ENCODE measurements at places on chromosomes 11 and 22. TPM values are rescaled to one million over a fixed set of nuclear protein-coding genes. Genes with fewer than 3 reads are reported as not detected.

DNA sequence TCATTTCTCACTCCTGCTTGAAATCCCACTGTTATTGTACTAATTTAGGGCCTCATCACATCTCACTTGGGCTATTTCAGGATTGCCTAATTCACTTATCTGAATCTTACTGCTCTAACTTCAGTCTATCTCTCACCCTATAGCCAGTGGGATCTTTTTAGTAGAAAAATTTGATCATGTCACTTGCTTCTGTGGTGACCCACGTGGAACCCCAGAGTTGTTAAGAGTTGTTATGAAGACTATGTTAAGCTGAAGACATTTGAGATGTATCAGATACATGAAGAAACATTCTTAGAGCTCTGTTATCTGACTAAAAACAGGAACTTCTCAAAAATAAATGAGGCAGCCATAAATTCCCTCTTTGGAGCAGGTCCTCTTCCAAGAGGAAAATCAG, 1375.6 kb upstream of the TENM4 start:
- DNase-seq = no peak

Gene SYT9
- total RNA-seq = 0.63 TPM

GRCh38 chr22:35071784-35072183, 5.8 kb downstream of the ISX start:
- no peak for DNase-seq

DNA sequence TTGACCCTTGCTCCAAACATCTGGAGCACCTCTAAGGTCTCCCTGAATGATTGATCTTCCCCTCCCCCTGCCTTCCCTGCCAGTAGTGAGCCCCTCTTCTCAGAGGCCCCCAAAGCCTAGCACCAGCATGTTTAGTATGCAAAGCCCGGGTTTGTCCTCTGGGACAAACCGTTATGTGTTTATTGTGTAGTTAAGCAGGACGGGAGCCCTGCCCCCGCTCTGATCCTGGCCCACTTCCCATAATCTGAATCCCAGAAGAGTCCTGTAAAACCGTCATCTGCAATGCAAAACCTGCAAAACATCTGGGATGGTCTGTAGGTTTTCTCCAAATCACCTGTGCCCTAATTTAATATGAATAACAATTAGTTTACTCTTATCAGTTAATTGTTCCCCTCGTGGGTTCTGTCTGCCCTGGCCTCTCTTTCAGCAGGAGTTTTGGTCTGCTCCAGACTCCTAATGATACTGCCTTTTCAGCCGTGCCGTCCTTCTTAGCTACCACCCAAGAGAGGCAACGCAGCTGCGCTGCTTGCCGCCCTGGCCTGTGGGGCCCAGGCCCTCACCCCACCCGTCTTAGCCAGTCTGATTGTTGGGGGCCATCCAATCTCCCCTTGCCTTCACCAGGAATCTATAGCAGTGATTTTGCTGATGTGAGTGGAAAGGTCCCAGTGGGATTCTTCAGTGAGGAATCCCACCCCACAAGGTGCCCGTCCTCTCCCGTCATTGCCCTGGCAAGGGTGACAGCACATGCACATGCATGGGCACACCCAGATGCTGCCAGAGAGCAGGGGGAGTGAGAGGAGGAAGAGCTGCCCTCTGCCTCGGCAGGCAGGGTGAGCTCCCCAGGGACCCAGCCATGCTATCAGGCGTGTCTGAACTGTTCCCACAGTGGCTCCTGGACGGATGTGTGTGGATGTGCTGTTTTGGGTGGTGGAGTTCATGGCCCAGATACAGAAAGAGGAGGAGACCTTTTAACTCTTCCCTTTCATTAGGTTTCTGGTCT, 3.0 kb upstream of the B3GAT1 start:
- no peak for DNase-seq

GRCh38 chr11:8593935-8594909, at the start of gene STK33:
TSS of gene STK33 (minus strand) at chr11:8594228. CDS start at chr11:8474905, 119,323 bp downstream.
- DNase-seq = peak; percentile 86

Gene OR56A1
- total RNA-seq = 0.07 TPM

DNA sequence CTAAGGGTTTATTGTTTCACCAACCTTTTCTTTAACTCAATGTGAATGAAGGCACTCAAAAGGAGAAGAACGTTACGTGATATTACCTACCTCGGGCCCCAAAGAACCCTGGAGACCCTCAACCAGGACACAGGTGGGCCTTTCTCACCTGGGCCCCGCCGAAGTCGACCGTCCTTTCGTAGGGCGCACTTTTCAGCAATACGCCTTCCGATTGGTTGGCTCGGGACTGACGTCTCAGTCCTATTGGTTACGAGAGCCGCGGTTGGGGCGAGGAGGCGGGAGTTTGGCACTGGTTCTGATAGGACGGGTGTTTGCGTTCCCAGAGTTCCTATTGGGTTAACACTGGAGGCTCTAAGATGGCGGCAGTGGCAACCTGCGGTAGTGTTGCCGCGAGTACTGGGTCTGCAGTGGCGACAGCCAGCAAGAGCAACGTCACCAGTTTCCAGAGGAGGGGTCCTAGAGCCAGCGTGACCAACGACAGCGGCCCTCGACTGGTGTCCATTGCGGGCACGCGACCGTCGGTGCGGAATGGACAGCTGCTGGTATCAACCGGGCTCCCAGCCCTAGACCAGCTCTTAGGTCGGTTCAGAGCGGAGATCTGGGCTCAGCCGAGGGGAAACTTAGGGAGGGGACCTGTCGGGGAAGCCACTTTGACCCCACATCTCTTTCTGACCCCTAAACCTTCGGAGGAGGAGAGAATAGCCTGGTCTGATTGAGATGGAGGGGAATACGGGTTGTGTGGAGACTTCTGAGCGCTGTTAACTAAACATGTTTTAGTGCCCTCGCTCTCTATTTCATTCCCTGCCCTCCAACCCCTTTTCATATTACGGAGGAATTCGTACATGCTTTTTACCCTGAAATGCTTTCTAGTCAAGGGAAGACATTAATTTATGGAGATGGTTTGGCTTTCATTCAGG, at the start of the genes ELP4 and IMMP1L:
TSS of gene ELP4 (plus strand) at position 339 of the 917 bp plus-strand sequence. CDS start at position 357, 18 bp downstream.
TSS of gene IMMP1L (minus strand) at position 194 of the 917 bp plus-strand sequence. CDS start 46,346 bp downstream, outside the sequence.
- peak; percentile 99 for DNase-seq

Gene XKR3
- not detected for total RNA-seq

GRCh38 chr11:20912065-20912821, 242.9 kb downstream of the NELL1 start:
- DNase-seq = no peak

- peak; percentile 87 for DNase-seq
These were observed 285.9 kb downstream of the NTM start for GRCh38 chr11:131656179-131656838.

DNA sequence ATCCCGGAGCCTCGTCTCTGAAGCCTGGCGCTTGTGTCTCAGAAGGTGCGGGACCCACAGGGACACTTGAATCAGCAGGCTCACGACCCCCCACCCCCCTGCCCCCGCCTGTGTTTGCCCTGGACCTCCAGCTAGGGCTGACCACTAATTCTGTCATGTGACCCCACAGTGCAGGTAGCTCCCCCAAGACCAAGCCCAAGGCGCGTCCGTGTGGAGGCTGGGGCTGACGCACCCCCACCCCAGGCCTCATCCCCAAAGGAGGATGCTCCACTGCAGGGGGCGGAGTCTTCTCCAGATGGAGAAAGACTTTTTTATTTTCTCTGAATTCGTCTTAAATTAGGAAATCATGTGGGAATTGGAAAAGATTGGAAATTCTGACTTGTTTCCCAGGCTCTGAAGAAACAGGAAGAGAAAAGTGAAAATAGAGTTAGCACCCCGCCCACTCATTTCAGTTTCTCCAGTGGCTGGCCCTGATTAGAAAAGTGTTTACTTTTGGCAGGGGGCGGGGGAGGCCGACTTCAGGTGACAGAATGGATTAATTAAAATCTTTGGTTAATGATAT, 1.0 kb upstream of the RELA start:
- no peak for DNase-seq

Gene DEUP1
- total RNA-seq = not detected

Gene OR52H1
- total RNA-seq = not detected

DNA sequence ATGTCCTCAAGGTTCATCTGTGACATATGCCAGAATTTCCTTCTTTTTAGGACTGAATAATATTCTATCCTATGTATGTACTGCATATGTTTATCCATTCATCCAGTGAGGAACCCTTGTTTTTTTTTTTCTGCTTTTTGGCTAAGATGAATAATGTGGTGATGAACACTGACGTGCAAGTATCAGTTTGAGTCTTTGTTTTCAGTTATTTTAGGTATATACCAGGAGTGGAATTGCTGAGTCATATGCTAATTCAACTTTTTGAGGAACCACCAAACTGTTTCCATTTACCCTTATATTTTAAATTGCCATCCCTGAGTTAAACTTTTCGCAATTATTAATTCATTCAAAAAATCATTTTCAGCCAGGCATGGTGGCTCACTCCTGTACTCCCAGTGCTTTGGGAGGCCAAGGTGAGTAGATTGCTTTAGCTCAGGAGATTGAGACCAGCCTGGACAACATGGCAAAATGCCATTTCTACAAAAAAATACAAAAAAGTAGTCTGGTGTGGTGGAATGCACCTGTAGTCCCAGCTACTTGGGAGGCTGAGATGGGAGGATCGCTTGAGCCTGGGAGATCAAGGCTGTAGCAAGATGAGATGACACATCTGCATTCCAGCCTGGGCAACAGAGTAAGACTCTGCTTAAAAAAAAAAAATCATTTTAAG, 64.2 kb downstream of the MICAL2 start:
- no peak for DNase-seq

- DNase-seq = no peak
These were observed 18.2 kb downstream of the KCNJ4 start for GRCh38 chr22:38436629-38437395.

DNA sequence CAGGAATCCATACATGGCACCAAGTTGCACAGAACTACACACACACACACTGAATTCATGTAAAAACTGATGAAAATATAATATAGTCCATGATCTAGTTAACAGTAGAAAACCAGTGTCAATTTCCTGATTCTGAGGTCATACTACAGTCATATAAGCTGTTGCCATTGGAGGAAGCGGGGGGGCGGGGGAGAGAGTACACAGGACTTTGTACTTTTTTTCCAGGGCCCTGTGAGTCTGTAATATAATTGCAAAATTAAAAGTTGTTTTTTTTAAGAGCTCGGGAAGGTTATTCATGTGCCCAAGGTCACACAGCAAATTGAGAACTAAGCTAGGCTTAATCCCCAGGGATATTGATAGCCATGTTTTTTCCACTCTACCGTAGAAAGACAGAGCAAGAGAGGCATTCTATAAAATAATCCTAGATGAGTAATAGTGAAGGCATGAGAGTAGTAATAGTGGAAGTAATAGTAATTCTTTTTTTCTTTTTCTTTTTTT, 312.3 kb downstream of the MN1 start:
- DNase-seq = no peak

Gene ELMOD1
- 0.61 TPM for total RNA-seq

Gene LDHAL6A
- not detected for total RNA-seq

Gene FOLH1
- not detected for total RNA-seq

GRCh38 chr22:47206164-47206563, 443.7 kb downstream of the TBC1D22A start:
- DNase-seq = no peak

Gene IFTAP
- total RNA-seq = 22.4 TPM

- no peak for DNase-seq
These were observed 22.9 kb downstream of the KCNQ1 start for GRCh38 chr11:2467695-2468055.

Gene SYCE3
- total RNA-seq = 0.85 TPM

GRCh38 chr11:27209562-27210005, 153.4 kb downstream of the CCDC34 start:
- DNase-seq = no peak

DNA sequence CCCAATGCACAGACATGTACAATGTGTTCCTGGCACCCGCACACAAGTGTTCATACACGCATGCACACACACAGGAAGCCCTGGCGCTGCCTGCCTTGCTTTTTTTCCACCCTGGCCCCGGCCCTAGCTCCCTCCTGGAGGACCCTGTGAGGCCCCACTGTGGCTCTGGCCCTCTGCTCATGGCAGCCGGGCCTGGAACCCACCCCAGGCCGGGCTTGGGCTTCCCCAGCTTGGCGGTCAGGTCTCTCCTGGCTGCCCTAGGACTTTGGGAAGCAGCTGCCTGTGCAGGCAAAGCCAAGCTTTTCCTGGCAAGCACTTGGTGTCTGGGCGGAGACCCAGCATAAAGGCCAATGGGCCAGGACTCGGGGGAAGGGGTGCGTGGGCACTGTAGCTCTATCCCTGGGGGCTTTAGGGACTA, 30.5 kb downstream of the CD82 start:
- DNase-seq = no peak

DNA sequence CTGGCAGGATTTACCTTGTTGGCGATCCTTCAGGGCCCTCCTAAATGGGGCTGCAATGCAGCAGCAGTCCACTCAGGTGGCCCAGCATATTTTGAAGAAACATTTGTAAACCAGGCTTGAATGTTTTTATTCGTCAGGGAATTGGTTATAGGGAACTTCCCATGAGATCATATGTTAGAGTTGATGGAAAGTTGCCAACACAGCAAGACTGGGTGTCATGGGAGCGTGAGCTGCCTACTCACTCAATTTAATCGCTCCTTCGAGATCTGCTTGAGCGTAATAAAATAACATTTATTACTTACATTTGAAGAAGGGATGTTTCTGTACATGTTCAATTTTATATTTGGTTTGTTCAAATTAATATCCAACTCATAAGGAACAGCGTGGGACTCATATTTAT, 19.4 kb downstream of the OR2AT4 start:
- DNase-seq = no peak

GRCh38 chr11:114880442-114880841, 202.1 kb downstream of the NXPE2 start:
- no peak for DNase-seq

GRCh38 chr11:69686856-69687255, 11.7 kb upstream of the LTO1 start:
- no peak for DNase-seq

DNA sequence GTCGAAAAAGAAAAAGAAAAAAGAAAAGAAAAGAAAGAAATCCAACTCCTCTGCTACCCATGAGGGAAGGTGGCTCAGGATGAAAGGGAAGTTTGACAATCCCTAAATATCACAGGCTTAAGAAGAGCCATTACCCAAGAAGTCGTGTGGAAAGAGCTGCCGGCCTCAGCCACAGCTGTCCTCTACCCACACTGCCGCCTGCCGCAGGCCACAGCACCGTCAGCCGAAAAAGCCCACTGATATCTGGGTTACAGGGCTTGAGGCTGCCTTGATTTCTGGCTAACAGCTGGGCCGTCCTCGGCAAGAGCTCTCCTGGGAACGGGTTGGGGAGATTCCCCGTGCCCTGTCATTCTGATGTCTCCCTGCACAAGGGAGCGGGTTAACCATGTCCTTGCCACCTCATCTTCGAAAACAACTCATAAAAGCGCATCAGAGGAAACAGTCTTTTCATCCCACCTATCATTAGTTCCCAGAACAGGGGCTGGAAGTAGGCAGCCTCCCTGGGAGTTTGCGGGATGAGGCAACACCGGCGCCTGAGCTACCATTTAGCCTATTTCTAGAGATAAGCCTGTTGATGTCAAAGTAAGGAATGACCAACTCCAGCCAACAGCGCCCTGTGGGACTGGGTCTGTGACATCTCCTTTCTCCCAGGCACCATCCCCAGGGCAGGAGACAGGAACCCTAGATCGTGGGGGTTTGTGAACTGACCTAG, 21.8 kb upstream of the SNX32 start:
- DNase-seq = no peak

- no peak for DNase-seq
These were observed 36.1 kb downstream of the MPPED2 start for GRCh38 chr11:30550022-30550542.

- DNase-seq = no peak
These were observed 107.5 kb upstream of the SESN3 start for GRCh38 chr11:95338430-95338991.

- DNase-seq = peak; percentile 76
These were observed 27.1 kb downstream of the ARAP1 start for GRCh38 chr11:72724851-72725723.

- DNase-seq = no peak
These were observed 223.1 kb upstream of the B3GAT1 start for GRCh38 chr11:134634897-134635831.
